ENCODE measurements at places on chromosomes 4 and X.

GRCh38 chr4:88938138-88938537 lies 118.8 kb downstream of the FAM13A start:
- no peak for DNase-seq

DNA sequence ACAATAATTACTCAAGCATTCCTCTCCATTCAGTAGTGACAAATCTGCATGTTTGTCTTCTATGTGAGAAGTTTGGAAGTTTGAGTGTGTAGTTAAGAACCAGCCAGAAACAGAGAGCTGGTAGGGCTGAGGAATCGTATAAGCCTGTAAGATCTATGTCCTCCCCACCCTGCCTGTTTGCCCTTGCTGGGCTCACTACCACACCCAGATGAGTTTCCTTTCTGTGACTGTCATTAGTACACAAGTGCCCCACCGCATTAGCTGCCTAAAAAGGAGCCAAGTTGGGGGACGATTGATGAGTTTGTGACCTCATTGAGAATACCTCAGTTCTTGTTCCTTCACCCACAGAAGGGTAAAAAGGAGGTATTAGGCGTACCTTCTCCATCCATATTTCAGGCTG lies 28.3 kb downstream of the DOCK11 start:
- no peak for DNase-seq

DNA sequence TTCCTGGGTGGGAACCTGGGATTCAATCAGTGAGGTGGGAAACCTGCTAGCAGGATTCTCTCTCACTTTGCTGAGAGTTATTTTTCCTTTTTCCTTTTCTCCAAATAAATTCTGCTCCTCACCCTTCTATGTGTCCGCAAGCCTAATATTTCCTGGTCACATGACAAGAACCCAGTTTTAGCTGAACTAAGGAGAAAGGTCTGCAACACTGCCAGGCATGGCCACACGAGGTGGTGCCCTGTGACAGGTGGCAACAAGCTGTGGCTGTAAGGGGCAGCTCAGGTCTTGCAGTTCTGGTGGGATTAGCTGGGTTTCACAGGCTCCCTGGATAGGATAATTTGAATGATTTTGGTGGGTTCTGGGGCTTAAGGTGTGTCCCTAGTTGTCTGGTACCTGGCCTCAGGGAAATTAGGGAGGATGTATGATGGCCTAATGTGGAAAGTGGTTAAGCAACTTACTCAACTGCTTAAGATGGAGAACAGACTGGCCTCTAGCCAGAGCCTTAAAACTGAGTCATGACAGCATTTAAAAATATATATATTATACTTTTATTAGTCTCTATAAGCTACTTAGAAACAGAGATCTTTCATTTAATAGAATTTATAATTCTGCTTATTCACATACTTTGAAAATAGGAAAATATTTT lies 215.0 kb downstream of the IL15 start:
- no peak for DNase-seq

DNA sequence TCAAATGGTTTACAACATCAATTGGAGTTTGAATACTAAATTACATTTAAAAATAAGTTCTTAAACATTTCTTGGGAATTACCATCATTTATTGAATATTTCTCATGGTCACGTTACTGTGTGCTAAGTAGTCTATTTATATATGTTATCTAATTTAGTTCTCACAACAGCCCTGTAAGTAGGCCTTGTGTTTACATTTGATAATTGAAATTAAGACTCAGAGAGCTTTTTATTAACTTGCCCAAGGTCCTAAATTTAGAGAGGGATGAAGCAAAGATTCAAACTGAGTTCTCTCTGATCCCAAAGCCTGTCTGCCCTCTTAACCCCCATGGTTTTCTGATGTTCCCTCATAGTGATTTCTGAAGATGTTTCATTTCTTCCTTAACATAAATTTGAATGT lies 103.7 kb downstream of the CEP135 start:
- no peak for DNase-seq

DNA sequence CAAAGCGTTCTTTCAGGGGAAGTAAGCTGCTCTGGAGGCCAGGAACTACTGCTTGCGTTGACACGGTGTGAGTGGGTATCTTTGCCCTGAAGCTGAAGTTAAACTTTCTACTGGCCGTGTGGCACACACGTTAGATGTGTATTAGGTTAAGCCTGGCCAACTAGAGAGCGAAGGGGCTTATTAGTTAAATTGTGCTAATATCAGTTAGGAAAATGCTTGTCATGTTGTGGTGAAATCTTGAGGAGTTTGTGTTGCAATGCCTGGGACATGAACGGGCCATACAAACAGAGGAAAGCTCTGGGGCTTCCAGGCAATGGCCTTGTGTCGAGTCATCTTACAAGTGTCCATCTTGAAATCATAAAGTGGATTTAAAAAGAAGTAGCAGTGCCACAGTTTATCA lies 62.6 kb downstream of the NSUN7 start:
- no peak for DNase-seq

DNA sequence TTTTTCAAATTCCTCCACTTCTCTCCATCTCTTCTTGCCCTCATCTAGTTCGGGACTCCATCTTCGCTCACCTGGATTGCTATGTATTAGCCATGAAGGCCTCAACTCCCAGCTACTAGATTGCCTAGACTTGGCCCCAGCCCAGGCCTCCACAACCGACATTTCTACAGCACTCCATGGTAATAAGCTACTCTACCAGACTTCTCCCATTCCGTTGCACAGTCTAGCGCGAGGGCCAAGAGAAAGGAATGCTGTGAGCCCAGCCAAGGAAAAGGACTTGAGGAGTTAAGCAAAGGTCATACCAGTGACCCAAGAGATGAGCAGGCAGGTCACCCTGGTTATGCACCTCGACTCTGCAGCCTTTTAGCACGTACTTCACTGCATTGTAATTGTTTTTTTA lies 75.6 kb downstream of the SOWAHB start:
- no peak for DNase-seq

GRCh38 chr4:145340071-145340675 lies 141.5 kb upstream of the SMAD1 start:
- DNase-seq: no peak

DNA sequence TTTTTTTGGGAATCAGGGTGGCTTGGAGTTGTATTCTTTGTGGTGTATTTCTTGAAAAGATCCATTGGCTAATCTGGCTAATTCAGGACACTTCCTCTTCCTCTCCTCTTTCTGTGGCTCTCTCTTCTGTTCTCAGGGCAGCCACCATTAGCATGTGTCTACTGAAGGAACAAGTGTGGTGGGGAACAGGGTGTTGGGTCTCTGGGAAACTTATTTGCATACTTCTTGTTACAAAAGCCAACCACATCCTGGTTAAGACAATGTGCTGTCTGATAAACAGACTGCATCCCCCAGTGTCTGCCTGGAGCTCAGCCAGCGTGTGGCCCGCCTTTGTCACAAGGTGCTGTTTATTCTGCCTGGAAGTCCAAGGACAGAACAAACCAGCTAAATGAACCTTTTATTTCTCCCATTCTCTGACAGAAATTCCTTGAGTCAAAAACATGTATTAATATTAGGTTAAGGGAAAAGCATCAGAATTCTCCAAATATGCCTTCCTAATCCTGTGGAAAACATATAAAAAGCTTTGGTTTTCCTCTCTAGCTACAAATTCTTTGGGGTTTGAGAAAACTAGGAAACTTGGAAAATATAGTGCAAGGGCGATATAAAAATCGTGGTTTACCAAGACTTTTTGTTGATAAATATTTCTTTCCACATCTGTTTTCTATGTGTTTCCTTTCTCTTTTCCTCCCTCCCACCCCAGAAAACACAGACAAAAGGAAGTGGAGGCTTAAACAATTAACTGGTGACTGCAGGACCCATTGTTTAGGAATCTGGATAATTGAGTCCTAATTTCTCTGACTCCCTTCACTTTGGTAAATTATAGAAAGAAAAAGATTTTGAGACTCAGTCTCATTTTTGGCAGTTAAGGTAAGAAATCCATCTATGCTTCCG lies 203.6 kb downstream of the SPRY1 start:
- no peak for DNase-seq

DNA sequence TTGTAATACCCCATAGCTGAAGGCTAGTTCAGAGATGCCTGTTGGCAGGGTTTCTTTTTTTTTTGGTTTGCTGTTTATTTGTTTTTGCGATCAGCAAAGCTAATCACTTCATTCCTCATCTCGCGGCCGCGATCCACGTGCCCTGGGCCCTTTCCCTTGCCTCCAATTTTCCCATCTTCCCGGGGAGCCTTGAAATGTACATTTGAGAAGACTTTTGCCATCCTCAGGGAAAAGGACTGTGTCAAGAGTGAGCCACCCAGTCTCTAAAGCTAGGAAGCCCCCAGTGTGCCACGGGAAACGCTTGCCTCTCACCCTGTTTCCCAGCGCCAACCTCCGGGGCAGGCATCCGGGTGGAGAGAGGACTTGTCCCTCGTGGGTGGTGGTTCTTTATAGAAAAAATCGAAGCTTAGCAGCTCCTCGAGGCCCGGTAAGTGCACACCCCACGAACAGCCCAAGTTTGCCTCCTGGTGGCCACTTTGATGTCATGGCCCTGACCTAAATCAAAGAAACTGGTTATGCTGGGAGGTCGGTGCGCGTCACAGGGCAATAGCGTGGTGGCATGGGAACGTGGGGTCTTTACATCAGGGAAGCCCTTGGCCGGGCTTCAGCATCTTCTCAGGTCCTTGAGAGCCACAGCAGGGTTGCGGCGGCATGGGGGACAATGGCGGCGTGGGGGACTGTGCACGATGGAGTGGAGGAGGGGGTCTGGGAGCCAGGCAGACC lies 42.0 kb downstream of the MAP7D3 start:
- DNase-seq: no peak
